ENCODE measurements at places on chromosomes 11 and 22.

DNA sequence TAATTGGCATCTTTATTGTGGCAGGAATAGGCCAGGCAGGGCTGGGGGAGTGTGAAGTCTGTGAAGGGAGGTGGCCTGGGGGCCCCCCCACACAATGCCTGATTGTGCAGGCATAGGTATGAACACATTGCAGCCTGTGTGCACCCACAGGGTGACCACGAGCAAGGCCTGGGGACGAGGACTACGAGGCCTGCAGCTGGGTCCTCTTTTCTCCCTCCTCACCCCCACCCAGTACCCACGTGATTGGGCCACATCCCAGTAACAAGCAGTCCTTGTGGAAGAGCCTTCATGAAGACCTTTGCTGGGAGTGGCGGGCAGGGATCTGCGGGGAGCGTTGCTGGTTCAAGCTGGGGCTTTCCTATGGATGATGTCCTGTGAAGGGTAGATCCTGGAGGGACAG is 29.3 kb downstream of the ZBTB16 start:
- DNase-seq, result no peak

DNA sequence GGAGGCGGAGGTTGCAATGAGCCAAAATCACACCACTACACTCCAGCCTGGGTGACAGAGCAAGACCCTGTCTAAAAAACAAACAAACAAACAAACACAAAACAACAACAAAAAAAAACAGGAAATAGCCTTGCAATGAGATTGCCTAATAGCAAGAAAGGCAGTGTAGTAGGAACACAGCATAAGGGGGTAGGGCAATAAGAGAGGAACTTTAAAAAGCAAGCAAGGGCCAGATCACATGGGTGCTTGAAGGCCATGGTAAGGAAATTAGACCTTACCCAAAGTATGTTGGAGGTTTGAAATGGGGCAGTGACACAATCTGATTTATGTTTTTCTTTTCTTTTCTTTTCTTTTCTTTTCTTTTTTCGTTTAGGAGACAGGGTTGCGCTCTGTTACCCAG is 34.7 kb upstream of the NRIP3 start:
- peak; percentile 18 for DNase-seq

DNA sequence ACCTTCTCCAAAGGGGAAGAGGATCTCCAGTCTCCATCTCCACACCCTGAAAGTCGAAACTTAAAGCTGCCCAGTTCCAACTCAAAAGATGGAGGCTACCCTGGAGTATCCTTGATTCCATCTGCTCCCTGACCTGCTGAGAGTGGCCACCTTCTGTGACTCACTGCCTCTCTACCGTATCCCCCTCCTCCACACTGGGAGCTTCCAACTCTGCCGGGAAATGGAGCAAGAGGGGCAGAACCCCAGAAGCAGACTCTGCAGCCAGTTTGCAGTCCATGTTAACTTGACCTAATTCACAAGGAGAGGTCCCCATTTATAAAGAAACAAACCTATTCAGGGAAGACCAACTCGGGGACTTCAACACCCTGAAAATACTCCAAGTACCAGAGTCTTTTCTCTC is 22.0 kb upstream of the IRAG1 start:
- no peak for DNase-seq

DNA sequence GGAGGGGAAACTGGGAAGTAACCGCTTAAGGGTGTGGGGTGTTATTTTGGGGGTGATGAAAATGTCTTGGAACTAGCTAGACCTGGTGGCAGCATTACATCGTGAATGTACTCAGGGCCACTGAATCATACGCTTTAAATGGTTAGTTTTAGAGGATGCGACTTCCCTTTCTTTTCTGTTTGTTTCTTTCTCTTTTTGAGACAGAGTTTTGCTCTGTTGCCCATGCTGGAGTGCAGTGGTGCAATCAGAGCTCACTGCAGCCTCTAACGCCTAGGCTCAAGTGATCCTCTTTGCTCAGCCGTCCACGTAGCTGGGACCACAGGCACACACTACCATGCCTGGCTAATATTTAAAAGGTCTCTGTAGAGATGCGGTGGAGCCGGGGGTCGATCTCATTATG is 5.6 kb upstream of the MIAT start:
- no peak for DNase-seq

DNA sequence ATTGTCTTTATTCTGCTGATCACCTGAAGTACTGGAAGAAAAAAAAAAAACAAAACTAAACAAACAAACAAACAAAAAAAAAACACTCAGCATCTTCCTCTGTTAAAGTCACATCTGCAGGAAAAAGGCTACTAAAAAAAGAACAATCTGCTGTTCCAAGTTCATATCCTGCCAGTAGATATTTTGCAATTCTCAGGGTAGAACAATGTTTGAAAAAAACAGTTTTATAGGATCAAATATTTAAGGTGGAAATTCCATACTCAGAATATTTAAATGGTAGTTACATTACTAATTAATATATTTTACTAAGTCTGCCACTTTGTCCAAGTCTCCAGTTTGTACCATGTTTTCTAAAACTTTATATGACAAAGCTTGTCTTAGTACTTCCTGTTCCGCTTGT is 175.2 kb downstream of the SBF2 start:
- DNase-seq, result no peak

- peak; percentile 78 for DNase-seq
Measured at GRCh38 chr11:19951558-19952115, 208.6 kb downstream of the DBX1 start.

GRCh38 chr11:78230161-78230877 is 41.6 kb downstream of the USP35 start:
- DNase-seq, result peak; percentile 80

GRCh38 chr11:69145050-69145380 is 10.7 kb upstream of the SMIM38 start:
- no peak for DNase-seq

- no peak for DNase-seq
Measured at GRCh38 chr11:113481672-113482071, 6.5 kb upstream of the DRD2 start.

DNA sequence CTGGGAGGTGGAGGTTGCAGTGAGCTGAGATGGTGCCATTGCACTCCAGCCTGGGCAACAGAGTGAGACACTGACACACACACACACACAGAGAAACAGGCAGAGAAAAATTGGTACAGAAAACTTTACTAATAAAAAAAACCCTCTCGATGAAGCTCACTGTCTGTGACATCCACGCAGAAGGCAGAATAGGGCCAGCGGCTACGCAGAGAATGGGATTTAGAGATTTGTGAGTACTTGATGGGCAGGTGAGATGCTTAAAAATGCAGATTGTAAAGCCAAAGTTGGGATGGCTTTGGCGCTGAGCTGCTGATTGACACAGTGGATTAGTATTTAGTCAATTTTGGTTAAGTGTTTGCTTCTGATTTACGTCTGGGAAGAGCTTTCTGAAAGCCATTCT is 561.1 kb downstream of the TBC1D22A start:
- DNase-seq, result no peak

GRCh38 chr11:65112546-65113360 is 1.1 kb downstream of the TM7SF2 start:
- DNase-seq, result peak; percentile 83

GRCh38 chr22:25900880-25901279 is 158.9 kb downstream of the MYO18B start:
- no peak for DNase-seq

GRCh38 chr11:34819740-34820482 is 96.3 kb downstream of the APIP start:
- peak; percentile 35 for DNase-seq

GRCh38 chr22:23205339-23206049 is 25.2 kb downstream of the BCR start:
- DNase-seq, result no peak

GRCh38 chr22:22341736-22342135 is 97.2 kb downstream of the VPREB1 start:
- no peak for DNase-seq

GRCh38 chr11:127524618-127525017 is 524.0 kb upstream of the KIRREL3 start:
- peak; percentile 50 for DNase-seq

DNA sequence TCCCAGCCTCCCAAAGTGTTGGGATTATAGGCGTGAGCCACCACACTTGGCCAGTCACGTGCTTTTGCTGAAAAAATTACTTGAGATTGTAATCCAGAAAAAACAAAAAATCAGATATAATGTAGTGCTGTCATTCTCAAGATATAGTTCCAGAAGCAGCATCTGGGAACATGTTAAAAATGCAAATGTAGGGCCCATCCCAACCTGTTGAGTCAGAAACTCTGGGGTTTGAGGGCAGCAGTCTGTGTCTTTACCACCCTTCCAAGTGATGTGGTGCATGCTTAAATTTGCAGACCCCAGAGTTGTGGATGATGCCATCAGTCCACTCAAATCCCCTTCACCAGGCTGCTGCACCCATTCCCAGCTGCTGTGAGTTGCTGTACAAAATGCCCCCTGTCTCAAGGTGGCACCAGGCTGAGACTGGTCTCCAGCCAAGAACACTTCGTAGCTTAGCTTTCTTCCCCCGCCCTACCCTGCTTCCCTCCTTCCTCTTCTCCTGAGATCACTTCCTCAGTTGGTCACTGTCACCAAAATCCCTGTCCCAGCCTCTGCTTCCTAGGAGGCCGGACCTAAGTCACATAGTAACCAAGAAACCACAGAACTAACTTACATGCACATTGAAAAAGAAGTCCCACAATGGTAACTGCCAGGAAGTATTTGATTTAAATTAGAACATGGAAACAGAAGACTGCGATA is 18.2 kb upstream of the ARRB1 start:
- peak; percentile 88 for DNase-seq

DNA sequence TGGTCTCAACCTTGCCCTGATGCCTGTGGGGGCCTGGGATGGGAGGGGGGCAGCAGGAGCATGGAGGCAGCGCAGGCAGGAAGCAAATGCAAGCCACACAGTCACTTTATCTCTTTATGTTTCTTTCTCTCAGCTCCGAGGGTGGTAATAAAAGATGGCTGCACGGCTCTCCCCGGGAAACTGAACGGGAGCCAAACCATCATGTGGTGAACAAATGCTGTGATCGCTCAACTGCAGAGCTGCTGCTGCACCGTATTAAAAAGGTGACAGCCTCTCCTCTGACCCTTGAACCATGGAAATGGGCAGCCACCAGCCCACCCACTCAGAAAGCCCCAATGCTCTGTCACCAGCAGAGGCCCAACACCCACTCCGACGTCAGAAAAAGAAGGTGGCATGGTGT is 110.0 kb downstream of the TIMP3 start:
- DNase-seq, result peak; percentile 52

GRCh38 chr11:94325681-94326080 is 21.3 kb downstream of the IZUMO1R start:
- peak; percentile 74 for DNase-seq

DNA sequence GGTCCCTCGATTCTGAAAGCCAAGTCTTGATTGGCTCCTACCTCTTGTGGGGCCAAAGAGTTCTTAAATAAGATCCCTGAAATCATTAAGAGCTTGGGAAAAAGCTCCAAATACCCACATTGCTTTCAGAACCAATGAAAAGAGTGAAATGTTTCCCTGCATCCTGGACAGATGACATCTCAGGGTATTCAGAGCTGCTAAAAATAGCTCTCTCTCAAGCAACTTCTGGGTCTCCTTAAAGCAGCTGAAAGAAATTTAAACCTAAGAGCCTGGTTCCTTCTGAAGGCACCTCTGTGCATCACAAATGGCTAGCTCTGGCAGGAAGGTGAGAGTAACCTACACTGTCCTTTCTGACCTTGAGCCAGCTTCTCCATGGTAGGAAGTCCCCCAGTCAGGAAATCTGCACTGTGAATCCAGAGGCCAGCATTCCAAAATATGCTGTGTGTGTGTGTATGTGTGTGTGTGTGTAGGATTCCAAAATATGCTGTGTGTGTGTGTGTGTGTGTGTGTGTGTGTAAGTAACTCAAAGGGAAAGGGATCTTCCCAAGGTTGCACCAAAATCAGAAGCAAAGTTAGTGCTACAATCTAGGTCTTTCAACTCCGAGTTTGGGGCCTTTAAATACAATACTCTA is 50.1 kb downstream of the RELT start:
- no peak for DNase-seq

GRCh38 chr22:40345815-40346184 is 500 bp upstream of the ADSL start:
- peak; percentile 78 for DNase-seq

DNA sequence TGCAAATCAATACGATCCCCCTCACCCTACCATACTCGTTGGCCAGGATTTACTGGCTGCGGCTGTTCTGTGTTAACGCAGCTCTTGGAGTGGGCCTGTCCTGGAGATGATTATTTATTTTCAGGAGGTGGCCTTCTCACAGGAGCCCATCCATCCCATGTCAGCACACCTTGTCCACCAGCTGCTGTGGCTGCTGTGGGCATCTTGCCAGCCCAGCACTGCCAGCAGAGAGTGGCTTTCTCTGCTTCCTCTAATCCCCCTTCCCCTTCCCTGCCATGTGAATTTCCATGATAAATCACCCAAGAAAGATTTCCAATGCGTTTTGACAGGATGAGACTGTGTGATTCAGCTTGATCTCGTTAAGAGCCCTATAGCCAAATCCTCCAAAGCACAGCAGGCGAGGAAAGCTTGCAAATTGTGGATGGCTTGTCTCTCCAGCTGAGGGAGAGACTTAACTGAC is 309.1 kb upstream of the C11orf87 start:
- DNase-seq, result peak; percentile 7

DNA sequence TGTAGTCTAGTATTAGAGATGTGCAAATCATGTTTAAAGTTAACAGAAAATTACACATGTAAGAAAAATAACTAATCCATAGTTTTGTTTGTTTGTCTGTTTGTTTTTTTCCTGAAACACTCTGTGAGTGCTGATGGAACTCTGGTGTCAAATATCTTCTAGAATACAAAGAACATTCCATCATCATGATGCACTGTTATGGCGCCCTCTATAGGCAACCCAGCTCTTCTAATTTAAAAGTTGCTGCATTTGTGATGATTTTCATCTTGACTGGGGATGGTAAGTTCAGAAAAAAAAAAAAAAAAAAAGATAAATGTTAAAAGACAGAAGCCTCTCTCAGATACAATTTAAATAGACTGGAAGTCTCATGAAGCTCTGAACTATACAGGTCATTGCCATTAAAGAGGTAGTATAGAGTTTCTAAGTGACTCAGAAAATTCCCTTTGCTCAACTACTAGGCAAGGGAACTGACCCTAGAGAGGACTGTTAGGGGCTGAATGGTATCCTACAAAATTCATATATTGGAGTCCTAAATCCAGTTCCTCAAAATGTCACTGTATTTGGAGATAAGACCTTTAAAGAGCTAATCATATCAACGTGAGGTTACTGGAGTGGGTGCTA is 597.2 kb upstream of the ANO3 start:
- DNase-seq, result peak; percentile 7

DNA sequence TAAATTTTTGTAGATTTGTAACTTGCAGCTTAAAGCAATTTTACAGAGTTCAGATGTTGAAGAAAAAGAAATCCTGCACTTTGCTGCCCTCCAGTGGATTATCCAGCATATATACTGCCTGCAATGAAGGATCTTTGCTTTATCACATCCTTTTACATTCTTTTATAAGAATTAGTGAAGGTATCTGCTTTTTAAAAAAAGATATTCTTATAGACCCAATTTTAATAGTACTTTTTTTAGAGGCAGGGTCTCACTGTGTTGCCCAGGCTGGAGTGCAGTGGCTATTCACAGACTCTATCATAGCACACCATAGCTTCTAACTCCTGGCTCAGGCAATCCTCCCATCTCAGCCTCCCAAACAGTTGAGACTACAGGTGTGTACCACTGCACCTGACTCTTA is 60.7 kb downstream of the TTC17 start:
- DNase-seq, result peak; percentile 79

GRCh38 chr11:123525511-123525918 is 95.4 kb downstream of the GRAMD1B start:
- no peak for DNase-seq
